ENCODE measurements at places on chromosomes 6 and 20.
A peak's percentile ranks its signal among the peaks of the same experiment; 100 is the strongest.

GRCh38 chr6:4464638-4465037 lies 311.6 kb upstream of the CDYL start:
- DNase-seq, result no peak

- DNase-seq, result no peak
Measured at GRCh38 chr6:112744827-112745226, 397.7 kb downstream of the RFPL4B start.

GRCh38 chr20:998231-998830 lies 3.8 kb downstream of the RSPO4 start:
- no peak for DNase-seq

GRCh38 chr6:41623330-41623729 lies 14.9 kb upstream of the MDFI start:
- no peak for DNase-seq

DNA sequence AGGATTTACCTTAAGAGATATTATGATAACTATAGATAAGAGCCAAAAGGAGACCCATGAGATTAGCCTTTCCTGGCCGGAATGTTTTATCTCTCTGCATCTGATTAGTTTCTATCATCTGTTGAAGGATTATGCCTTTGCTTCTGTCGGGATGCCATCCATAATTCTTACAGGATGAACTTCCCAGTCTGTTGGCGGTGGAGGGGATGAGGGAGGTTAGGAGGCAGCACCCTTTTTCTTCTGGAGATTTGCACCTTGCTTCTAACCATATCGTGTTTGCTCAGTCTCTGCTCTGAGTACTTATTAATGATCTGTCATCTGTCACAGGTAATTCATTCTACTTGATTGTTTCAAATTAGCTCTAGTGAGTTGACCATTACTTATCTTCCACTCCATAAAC lies 292.1 kb downstream of the KHDC1L start:
- no peak for DNase-seq

DNA sequence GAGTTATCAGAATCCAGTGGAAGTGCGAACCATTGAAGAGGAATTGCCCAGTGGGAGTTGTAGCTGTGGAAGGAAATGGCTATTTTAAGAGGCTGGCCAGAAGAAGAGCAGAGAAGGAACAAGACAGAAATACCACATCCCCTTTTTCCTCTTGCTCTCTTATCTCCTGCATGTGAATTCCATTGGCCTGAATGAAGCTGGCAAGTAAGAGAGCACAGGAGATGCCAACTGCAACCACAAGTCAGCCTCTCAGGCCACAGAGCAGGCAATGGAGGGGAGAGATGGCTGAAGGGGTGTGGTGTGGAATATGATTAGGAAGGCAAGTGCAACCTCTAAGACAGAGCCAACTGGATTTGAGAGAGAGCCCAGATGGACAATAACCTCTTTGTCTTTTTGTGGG lies 362.7 kb upstream of the IMPG1 start:
- DNase-seq, result no peak

GRCh38 chr6:144259986-144260385 lies 25.1 kb upstream of the UTRN start:
- DNase-seq, result peak; percentile 20

DNA sequence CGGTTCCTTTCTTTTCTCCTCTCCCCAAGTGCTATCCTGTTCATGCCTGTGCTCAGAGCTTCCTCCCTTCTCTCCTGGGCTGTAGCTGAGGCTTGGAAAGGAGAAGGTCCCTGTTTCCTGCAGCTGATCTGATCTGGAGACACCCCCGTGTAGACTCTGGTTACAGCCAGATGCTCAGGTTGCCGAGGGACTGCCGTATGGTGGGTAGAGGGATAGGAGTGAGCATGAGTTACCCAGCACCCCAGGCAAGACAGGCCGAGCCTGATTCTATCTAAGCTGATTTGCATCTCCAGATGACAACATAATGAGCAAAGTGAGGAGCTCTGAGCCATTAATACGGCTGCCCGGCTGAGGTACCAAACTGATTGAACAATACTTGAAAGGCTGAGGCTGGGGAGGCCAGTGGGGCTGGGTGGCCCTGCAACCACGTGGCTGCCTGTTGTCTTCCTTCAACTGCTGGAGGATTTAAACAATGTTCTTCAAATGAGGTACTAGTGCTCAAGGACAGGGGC lies 91.8 kb downstream of the ASXL1 start:
- DNase-seq, result peak; percentile 32

DNA sequence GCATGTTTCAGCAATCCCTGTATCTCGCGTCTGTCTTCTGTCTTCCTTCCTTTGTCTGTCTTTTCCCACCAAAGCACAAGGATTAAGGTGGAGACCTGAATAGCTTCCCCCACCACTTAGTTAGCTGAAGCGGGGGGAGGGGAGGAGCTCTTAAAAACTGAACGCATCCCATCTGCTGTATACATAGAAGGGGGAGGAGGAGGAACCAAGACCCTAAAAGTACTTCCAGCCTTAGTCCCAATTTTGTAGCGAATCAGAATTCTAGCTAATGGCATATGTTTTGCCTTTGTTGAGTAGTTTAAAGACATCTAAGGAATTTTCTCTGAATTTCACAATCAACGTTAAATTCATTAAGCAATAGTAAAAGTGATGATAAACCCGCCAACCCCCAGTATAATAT lies 47.9 kb downstream of the GNAS start:
- no peak for DNase-seq

- no peak for DNase-seq
Measured at GRCh38 chr6:50966532-50966931, 147.9 kb downstream of the TFAP2B start.

GRCh38 chr20:45629496-45630100 lies at the start of gene WFDC10A:
TSS of gene WFDC10A (plus strand) at chr20:45629739. CDS start at chr20:45629814, 75 bp downstream.
- peak; percentile 81 for DNase-seq

DNA sequence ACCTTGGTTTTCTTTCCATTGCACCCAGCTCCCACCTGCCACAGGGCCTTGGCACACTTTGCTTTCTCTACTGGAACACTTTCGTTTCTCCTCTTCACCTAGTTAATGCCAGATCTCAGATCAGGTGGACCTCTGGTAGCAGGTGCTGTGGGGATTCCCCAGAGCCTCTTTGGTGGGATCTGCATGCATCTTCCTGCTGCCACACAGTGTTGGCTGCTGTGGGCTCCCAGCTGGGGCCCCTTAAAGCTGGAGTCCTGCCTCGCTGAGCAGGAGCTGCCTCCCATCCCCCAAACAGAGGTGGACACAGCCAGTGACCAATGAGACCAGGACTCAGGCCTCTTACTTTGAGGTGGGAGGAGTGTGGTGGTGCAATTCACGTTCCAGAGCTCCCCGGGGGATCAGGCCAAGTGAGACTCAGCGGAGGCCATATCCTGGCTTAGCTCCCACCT lies 28.4 kb downstream of the CEBPB start:
- DNase-seq, result no peak

DNA sequence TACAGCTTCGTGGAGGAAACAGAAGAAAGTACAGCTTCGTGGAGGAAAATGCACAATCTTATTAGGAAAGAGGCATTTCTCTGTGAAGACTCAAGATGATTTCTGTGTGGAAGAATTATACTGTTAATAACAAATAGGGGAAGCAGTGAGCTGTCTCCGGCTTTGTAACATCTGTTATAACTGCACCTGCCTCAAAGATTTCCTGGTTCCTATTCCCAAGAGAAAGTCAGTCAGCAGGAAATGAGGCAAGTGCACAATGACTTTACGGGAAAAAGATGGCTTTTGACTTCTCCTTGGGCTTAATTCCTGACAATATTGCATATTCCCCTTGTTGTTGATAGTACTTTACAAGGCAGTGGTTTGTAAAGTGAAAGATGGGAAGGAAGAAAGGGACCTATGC lies 538.5 kb downstream of the BMP2 start:
- DNase-seq, result no peak

- no peak for DNase-seq
Measured at GRCh38 chr6:106702046-106702445, 72.7 kb downstream of the QRSL1 start.

DNA sequence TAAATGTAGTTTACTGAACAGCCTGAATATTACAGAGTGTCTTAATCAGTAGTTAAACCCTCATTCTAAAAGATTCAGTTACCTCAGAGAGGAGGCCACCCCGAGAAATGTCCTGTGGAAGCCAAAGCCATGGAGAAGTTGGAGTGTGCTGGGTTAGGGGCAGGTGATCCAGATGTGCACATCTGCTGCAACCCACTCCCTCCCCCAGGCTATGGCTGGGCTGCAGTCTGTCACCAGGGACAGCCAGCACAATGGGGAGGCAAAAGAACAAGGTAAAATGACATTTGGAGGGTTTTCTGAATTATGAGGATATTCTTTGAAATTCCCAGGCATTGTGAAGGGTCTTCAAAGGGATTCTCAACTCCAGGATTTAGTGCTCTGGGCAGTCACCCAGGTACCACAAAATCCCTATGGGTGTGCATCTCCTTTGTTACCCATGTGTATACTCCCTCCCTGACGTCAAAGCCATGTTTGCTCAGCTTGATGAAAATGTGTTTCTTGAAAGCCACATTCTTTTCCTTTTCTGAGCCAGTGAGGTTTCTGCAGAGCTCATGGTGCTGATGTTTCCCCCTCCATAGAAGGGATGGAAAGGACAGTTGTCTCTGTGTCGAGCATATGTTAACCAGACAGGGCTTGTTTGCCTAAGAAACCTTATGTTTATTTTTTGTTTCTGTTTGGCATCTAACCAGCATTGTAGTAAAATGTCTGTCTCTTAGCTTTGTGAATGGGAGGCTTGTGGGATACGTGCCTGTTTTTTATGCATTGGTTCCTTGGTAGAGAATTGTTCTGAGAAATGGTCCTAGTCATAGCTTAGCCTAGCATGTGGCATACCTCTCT lies 212.3 kb upstream of the TBX18 start:
- no peak for DNase-seq

GRCh38 chr20:7348253-7348652 lies 580.8 kb downstream of the BMP2 start:
- no peak for DNase-seq

- DNase-seq, result no peak
Measured at GRCh38 chr6:45837541-45838200, 178.0 kb downstream of the CLIC5 start.

DNA sequence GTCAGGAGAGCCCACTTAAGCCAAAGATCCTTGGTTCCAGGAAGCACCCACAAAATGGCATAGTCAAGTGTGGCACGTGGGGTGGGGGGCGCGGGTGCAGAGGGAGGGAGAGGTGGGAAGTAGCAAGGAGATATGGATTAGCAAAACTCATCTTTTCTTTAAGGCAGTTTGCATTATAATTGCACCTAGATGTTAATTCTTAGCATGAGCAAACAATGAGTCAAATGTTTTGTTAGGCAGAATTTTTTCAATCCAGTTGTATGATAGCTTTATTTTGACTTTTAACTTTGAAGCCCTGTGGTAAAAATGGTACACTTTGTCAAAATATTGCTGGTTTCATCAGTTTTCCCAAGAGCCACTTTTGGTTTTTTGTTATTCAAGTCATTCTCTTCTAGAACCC lies 15.0 kb downstream of the SCAND1 start:
- no peak for DNase-seq

DNA sequence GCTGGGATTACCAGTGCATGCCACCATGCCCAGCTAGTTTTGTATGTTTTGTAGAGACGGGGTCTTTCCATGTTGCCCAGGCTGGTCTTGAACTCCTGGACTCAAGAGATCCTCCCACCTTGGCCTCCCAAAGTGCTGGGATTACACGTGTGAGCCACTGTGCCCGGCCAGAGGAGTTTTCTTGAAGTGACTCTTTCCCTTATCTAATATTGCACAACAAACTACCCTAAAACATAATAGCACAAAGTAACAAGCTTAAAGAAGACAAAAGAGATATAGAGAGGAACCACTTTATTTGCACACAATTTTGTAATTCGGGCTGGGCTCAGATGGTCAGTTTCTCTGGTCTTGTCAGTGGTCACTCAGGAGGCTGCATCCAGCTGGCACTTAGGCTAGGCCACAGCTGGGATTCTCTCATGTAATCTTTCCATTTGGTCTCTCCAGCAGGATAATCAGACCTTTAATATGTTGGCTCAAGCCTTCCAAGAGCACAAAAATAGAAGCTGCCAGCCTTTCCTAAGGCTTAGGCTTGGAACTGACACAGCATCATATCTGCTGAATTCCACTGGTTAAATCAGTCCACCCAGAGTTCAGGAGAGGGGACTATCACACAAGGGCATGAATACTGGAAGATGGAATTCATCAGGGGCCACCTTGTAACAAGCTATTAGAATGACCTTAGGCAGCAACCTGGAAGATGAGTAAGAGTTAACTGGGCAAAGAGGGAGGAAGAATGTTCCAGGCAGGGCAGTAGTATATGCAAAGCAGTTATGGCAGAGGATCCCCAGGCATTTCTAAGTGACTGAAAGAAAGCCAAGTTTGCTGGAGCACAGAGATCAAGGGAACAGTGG lies 56.7 kb upstream of the PNRC1 start:
- peak; percentile 29 for DNase-seq

GRCh38 chr20:52446421-52447224 lies 255.0 kb upstream of the ZFP64 start:
- DNase-seq, result no peak

DNA sequence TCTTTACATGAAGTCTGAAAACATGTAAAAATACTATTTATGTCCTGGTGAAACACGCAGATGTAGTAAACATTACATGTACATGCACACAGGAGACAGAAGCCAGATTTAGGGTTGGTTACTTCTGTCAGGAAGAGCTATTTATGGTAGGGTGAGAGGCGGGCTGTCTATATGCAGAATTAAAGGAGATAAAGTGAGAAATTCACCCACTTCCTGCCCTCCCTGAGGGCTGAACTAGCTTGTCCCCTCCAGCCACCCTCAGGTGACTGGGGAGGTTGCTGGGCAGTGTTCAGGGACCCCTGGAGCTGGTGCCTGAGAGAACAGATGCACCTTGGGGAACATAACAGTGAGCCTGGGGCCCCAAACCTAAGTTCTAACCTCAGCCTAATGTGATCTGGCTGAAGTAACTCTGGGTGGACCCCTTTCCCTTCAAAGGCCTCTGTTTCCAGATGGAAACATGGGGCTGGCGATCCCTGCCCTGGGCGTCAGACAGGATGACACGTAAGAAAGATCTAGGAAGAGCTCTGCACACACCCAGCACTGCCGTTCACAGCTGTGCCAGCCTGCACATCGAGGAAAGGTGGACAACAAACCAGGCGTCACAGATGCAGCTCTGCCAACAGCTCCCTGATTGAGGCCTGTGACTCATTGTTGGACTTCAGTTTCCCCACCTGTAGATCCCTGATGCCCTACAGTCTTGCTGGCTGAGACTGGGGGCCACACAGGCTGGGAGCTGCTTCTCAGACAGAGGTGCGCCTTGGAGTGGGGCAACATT lies 1.3 kb downstream of the PI16 start:
- no peak for DNase-seq

DNA sequence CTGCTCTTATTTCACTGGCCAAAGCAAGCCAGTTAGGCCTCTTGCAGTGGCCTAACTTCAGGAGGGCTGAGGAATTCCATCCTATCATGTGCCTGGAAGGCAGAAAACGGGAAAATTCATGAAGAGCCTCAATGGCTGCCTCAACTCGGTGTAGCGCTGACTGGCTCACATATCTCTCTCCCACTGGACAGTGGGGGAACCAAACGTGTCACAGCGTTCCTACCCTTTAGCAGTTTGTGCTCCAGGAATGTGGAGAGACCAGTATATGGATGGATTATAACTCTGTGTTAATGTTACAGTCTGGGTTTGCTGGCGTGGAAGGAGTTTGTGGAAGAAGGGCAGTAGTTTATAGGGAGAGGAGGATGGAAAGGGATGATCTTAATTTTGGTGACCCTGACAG lies 11.8 kb upstream of the C2 start:
- DNase-seq, result no peak

GRCh38 chr20:61203320-61203719 lies 48.7 kb upstream of the CDH4 start:
- DNase-seq, result no peak

All from ELR (cell line).